Thyroid gland (tissue), 4 donors: ENCODE measurements at places on chromosomes 12 and 14. TPM values are rescaled to one million over a fixed set of nuclear protein-coding genes. Genes with fewer than 3 reads are reported as not detected.

Gene NFATC4
- total RNA-seq = 41.3 TPM

Gene KCNC2
- total RNA-seq = not detected

DNA sequence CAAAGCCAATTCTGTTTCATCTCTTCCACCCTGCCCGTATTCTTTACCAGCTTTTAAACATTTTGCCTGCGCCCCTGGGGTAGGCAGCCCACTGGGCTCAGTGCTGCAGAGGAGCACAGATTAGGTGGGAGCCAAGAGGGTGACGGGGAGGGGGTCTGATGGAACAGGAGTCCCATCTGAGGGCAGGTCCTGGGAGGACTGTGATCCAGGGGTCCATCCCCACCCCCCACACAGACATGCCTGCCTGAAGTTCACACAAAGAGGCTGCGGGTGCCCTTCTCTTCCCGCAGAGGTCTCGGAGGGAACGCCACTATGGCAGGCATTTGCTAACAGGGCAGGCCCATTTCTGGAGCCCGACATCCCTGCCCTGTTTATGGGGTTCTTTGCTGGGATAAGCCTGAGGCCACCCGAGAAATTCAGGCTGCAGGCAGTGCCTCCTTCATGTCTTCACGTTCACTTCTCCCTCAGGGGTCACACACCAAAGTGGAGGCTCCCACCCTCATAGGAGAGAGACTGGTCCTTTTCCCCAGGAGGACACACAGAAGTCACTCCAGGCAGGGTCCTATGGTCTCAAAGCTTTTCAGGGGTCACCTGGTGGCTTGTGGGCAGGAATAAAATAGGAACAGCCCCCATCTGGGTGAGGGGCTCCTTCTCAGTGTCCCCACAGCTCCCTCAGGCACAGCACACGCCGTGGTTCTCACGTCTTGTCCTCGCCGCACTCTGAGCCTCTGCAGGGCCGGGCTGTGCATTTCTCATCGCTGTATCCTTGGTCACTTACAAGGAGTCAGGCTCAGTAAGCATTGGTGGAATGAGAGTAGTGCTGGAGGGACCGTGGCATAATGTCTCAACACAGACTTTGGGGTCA is 12.9 kb downstream of the VASH1 start:
- H3K4me1 ChIP-seq = peaks cover 22% of the 10 kb centered on the region
- H3K27me3 ChIP-seq = no peaks in the 10 kb centered on the region
- H3K27ac ChIP-seq = peak overlapping the region; percentile 28
- no peaks in the 10 kb centered on the region for H3K36me3 ChIP-seq

GRCh38 chr12:65495233-65495632 is 216.8 kb downstream of the MSRB3 start:
- DNase-seq = no peak
- no peak overlapping the region for H3K27ac ChIP-seq
- no peaks in the 10 kb centered on the region for H3K36me3 ChIP-seq

DNA sequence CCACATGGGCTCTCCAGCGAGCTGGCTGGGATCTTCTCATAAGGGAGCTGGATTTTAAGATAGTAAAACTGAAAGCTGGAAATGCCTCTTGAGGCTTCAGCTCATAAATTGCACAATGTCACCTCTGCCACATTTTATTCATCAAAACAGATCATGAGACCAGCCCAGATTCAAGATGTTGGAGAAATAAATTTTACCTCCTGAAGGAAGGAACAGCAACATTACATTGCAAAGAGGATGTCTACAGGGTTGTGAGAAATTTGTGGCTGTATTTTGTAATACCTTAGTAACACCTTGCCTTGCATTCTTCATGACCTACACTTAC is 43.1 kb upstream of the KRR1 start:
- no peaks in the 10 kb centered on the region for H3K27me3 ChIP-seq
- H3K4me3 ChIP-seq = no peak overlapping the region
- peaks cover 26% of the 10 kb centered on the region for H3K4me1 ChIP-seq
- no peaks in the 10 kb centered on the region for H3K36me3 ChIP-seq

GRCh38 chr12:107655281-107656065 is 30.1 kb upstream of the PWP1 start:
- H3K27ac ChIP-seq = no peak overlapping the region
- no peaks in the 10 kb centered on the region for H3K27me3 ChIP-seq
- peaks cover 5% of the 10 kb centered on the region for H3K36me3 ChIP-seq
- H3K4me1 ChIP-seq = no peaks in the 10 kb centered on the region
- DNase-seq = no peak

DNA sequence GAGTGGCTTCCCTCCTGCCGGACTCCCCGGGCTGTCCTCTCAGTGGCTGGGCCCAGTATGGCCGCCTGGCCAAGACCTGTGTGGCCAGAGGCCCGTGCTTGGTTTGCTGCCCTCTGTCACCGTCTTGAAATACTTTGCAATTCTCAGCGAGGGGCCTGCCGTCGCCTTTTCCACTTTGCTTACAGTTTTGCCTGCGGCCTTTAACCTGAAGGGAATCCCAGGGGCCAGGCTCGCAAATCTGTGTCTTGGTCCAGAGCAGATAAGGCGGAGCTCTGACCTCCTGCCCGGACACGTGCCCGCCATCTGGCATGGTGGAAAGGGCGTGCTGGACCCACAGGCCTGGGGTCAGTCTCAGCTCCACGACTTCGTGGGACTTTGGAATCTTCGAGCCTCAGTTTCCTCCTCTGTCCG is 10.9 kb upstream of the AMN start:
- no peak overlapping the region for H3K4me3 ChIP-seq
- peaks cover 12% of the 10 kb centered on the region for H3K4me1 ChIP-seq
- no peaks in the 10 kb centered on the region for H3K36me3 ChIP-seq
- DNase-seq = no peak
- no peak overlapping the region for H3K27ac ChIP-seq
- H3K27me3 ChIP-seq = no peaks in the 10 kb centered on the region

- no peak overlapping the region for H3K4me3 ChIP-seq
- H3K4me1 ChIP-seq = peaks cover 14% of the 10 kb centered on the region
- H3K27ac ChIP-seq = no peak overlapping the region
- peaks cover 41% of the 10 kb centered on the region for H3K36me3 ChIP-seq
These were observed 82.4 kb downstream of the HECTD1 start for GRCh38 chr14:31125231-31125630.

GRCh38 chr12:98725476-98726247 is 80.6 kb downstream of the APAF1 start:
- no peak overlapping the region for H3K4me3 ChIP-seq
- H3K27ac ChIP-seq = no peak overlapping the region
- DNase-seq = peak; percentile 46

DNA sequence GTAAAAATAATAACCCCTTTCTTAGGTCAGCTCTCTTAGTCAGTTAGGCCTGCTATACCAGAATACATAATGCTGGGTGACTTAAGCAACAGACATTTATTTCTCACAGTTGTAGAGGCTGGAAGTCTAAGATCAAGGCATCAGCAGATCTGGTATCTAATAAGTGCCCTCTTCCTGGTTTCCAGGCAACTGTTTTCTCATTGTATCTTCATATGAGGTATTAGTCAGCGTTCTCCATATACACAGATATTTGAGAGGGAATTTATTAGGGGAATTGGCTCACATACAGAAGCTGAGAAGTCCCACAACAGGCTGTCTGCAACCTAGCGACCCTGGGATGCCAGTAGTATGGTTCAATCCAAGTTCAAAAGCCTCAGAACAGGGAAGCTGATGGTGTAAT is 896.0 kb downstream of the GALC start:
- no peak overlapping the region for H3K4me3 ChIP-seq
- H3K27ac ChIP-seq = no peak overlapping the region
- H3K27me3 ChIP-seq = no peaks in the 10 kb centered on the region
- DNase-seq = no peak
- no peaks in the 10 kb centered on the region for H3K36me3 ChIP-seq

DNA sequence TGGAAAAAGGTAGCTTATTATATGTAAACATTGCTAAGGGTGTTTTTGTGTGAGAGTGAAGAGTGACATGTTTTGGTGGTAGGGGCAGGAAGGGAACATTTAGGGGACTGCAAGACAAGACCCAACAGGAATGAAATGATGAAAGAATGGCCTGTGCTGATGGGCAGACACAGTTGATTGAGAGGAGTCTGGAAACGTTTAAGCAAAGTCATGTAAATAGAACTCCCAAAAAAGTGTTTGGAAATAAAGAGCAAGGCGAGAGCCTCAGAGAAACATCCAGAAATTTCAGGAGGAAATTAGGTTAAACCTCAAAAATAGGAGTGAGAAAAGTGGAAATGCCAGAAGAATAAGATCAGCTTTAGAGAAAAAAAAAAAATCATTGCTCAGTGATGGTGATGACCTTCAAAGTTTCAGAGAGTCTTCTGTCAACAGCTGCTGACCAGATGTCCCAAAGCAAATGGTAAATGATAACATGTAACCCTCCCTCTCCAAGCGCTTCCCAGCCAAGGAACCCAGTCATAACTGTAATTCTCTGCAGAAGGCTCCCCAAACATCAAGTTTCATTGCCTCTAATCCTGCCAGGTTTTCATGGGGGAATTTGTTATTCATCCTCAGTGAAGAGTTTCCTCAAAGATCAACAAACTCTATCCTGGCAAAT is 223.2 kb upstream of the FAR2 start:
- H3K27me3 ChIP-seq = no peaks in the 10 kb centered on the region
- H3K36me3 ChIP-seq = no peaks in the 10 kb centered on the region
- no peak overlapping the region for H3K27ac ChIP-seq
- no peak for DNase-seq
- H3K4me3 ChIP-seq = no peak overlapping the region

- DNase-seq = no peak
- H3K4me1 ChIP-seq = peaks cover 44% of the 10 kb centered on the region
- H3K36me3 ChIP-seq = no peaks in the 10 kb centered on the region
- H3K27ac ChIP-seq = no peak overlapping the region
- H3K4me3 ChIP-seq = no peak overlapping the region
These were observed 16.4 kb downstream of the TRMT61A start for GRCh38 chr14:103545219-103545914.

DNA sequence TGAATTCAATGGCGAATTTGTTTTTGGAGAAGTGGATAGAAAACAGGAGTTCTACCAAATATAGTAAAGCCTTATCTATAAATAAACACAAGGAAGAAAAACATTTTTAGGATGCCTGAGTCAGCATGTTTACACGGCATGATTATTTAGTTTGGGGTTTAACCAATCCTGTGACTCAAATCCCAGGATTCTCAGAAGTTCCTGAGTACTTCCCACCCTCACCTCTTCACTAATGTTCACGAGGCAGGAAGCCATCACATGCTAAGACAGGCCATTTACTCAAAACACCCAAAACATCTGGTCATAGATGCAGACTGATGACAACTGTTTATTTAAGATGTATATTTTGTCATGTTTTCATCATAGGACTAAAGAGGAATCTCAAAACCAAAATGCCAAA is 3.4 kb upstream of the GLRX5 start:
- no peaks in the 10 kb centered on the region for H3K36me3 ChIP-seq
- DNase-seq = no peak
- H3K4me3 ChIP-seq = no peak overlapping the region

DNA sequence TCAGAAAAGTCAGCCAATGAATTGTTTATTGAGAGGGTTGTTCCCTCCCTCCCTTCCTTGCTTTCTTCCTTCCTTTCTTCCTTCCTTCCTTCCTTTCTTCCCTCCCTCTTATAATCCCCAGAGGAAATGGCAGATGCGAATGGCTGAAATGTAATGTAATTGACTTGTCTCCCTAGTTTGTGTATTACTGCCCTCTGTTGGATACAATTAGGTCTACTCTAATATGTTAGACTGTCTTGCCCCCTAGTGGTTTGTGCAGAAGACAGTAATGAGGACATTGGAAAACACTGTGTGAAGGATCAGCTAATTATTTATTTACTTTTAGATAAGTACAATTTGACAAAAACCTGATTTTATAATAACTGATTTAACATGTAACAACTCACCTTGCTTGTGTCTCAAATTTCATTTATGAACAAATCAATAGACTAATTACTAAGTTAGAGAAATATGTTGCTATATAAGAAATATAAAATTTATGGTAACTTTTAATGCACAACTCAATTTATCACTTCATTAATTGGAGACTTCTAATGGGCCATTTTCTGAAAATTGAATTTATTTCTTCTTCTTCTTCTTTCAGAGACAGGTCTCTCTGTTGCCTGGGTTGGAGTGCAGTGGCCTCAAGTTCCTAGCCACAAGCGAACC is 229.8 kb upstream of the LRIG3 start:
- H3K36me3 ChIP-seq = no peaks in the 10 kb centered on the region
- no peaks in the 10 kb centered on the region for H3K27me3 ChIP-seq
- H3K4me3 ChIP-seq = no peak overlapping the region
- no peak overlapping the region for H3K27ac ChIP-seq
- no peaks in the 10 kb centered on the region for H3K4me1 ChIP-seq

GRCh38 chr14:106141242-106142220 is 615.1 kb downstream of the TMEM121 start:
- no peak overlapping the region for H3K4me3 ChIP-seq
- no peaks in the 10 kb centered on the region for H3K27me3 ChIP-seq
- no peak overlapping the region for H3K27ac ChIP-seq

DNA sequence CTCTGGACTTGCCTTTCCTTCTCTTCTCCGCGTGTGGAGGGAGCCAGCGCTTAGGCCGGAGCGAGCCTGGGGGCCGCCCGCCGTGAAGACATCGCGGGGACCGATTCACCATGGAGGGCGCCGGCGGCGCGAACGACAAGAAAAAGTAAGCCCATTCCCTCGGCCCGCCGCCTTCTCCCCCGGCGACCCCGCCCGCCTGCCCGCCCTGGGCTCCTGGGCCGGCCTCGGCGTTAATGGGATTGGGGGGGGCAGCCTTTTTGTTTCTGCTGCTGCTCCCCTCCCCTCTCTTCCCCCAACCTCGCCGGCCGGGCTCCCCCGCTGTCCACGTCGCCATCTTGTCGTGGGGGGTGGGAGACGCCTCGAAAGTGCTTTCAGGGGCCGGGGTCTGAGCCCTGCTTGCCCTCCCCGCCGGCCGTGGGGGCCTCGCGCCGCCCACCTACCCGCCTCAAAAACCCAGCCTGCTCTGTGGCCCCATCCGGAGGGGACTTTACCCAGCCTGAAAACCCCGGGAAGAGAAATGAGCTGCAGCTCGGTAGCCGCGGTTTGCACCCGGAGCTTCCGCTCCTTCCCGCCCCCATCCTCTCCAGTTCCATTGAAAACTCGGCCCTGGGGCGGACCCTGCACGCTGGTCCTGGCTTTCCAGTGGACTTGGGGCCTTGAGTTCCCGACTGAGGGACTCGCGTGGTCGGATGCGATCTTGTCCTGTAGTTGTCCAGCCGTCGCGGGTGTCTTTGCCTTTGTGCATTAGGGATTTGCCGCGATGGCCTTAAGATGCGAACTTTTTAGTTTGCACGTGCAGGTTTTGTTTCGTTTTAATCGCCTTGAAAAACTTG is 598 bp downstream of the HIF1A start:
- peak overlapping the region; percentile 93 for H3K4me3 ChIP-seq
- H3K27ac ChIP-seq = peak overlapping the region; percentile 100
- peak; percentile 73 for DNase-seq
- H3K27me3 ChIP-seq = no peaks in the 10 kb centered on the region
- H3K4me1 ChIP-seq = peaks cover 24% of the 10 kb centered on the region

DNA sequence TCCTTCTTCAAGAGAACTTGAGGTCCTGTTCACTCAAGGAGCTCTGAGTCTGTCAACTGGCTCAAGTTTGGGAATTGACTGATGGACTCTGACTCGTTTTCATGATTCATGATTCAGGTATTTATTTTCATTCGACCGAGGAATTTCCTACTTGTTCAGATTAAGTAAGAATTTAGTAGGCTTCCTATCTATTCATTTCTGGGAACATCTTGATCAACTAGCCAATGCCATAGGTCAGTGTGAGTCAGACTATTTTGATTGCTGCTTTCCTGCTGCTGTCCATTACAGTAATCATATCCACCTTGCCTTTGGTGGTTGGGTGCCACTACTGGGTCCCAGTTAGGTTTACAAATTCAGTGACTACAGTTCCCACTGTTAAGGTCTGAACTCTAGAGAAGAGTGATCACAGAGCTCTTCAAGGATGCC is 6.1 kb downstream of the FAM186A start:
- no peak overlapping the region for H3K27ac ChIP-seq
- peaks cover 3% of the 10 kb centered on the region for H3K4me1 ChIP-seq
- H3K36me3 ChIP-seq = no peaks in the 10 kb centered on the region
- H3K4me3 ChIP-seq = no peak overlapping the region
- no peaks in the 10 kb centered on the region for H3K27me3 ChIP-seq
- no peak for DNase-seq
